Activated CD4-positive, alpha-beta memory T cell treated with anti-CD3 and anti-CD28 coated beads for 36 hours (primary cell): ENCODE measurements at places on chromosomes 6 and 20. TPM values are rescaled to one million over a fixed set of nuclear protein-coding genes. Genes with fewer than 3 reads are reported as not detected.

Gene CNR1
- total RNA-seq, result not detected

DNA sequence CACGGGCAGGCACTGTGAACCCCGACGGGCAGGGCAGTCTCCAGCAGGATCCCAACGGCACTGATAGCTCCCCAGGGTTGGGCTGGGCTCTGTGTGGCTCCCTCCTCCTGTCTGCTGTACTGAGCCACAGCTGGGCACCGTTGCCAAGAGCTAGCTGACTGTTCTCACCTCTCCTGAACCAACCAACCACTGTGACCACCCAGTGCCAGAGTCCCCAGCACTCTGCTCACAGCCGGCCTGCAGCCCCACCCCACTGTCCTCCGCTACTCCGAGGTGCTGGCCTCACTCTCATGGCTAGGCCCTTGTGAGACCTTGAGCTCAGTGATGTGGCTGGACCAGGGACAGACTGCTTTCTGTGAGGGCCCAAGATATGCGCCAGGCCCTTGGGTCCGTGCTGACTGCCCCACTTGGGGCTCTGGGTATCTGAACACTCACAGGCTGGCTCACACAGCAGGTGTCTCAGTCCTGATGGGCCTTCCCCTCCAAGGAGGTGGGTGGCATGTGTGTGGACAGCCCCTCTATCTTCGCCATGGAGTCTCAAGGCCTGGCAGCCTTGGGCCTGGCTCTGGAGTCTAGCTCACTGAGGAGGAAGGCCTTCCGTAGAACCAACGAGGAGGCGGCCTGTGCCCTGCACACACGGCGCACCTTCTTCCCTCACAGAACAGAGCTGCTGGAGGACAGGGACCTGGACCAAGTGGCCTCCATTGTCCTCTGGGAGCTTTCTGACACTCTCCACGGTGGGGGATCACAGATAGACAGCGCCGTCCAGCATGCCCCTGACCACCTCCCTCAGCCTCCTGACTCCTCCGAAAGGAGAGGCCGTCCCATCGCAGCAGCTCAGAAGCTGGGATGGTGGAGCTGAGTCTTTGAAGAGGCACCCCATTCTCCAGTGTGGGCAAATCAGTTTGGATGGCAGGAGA is 53.5 kb downstream of the TCP11 start:
- no peak overlapping the region for H3K27ac ChIP-seq
- no peaks in the 10 kb centered on the region for H3K27me3 ChIP-seq
- H3K4me3 ChIP-seq, result no peak overlapping the region
- DNase-seq, result no peak
- H3K4me1 ChIP-seq, result no peaks in the 10 kb centered on the region

- DNase-seq, result no peak
- peaks cover 26% of the 10 kb centered on the region for H3K4me1 ChIP-seq
- no peaks in the 10 kb centered on the region for H3K36me3 ChIP-seq
Observed at GRCh38 chr6:151690303-151690702, 117.2 kb upstream of the ESR1 start.

Gene SAMD5
- 0.12 TPM for total RNA-seq

Gene AGER
- total RNA-seq, result 23.5 TPM

DNA sequence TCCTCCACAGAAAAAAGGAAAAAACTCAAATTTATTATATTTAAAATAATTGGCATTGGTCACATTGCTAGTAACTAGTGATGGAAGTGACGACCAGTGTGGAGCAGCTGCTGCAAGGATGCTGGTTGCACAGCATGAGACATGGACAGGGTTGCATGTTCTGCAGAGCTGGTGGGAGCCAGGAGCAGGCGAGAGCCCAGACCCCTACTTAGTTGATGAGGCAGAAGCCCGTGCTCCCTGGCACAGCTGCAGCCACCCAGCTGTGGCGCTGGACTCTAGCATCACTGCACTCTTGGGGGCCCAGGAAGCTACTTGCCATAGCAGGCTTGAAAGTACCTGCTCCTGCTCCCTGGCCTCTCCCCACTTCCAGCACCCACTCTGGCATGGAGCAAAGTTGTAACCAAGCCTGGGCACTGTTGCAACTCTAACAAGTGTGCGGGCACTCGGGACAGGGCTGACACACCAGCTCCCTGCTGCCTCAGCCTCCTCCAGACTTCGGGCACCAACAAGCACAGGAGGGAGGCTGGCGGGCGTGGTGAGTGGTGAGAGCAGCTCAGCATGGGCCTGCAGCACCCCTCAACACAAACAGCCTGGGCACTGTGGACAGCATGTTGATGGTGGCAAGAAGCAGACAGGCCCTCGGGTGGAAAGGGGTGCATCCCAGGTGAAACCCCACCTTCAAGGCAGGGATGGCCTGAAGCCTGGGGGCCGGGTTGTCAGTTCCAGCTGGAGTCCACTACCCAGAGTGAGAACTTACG is 69.6 kb downstream of the EYS start:
- H3K27ac ChIP-seq, result no peak overlapping the region
- H3K4me1 ChIP-seq, result no peaks in the 10 kb centered on the region
- no peaks in the 10 kb centered on the region for H3K36me3 ChIP-seq
- no peak overlapping the region for H3K4me3 ChIP-seq
- H3K27me3 ChIP-seq, result no peaks in the 10 kb centered on the region
- DNase-seq, result no peak

Gene PRRC2A
- total RNA-seq, result 257 TPM

Gene SCUBE3
- total RNA-seq, result not detected

Gene ZSCAN12
- 4.4 TPM for total RNA-seq

Gene DEFB124
- not detected for total RNA-seq

GRCh38 chr20:40637176-40637575 is 51.9 kb downstream of the MAFB start:
- no peaks in the 10 kb centered on the region for H3K4me1 ChIP-seq
- H3K36me3 ChIP-seq, result no peaks in the 10 kb centered on the region
- no peak overlapping the region for H3K27ac ChIP-seq
- no peak for DNase-seq

Gene BMP2
- not detected for total RNA-seq

DNA sequence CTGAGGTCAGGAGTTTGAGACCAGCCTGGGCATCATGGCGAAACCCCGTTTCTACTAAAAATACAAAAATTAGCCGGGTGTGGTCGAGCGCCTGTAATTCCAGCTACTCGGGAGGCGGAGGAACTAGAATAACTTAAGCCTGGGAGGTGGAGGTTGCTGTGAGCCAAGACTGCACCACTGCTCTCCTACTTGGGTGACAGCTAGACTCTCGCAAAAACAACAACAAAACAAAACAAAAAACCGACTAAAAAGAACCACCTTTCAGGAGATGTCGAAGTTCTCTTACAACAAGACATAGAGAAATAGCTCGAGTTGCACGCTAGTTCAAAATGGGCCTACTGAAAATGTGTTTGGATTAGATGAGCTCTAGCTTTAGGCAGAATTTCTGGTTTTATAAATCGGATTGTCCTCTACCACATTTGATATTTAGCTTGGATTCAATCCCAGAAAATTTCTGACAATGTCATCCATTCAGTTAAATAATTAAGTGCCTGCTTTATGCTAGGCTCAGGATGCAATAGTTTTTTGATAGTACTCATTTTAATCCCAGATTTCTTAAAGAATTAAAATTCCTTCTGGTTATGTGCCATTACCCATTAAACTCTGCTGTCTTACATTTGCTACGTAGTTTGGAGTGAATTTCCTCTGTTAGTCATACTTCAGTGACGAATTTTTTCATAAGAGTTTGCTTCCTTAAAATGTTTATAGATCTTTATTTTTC is 137.5 kb upstream of the SHLD1 start:
- no peak for DNase-seq
- no peak overlapping the region for H3K27ac ChIP-seq
- H3K27me3 ChIP-seq, result no peaks in the 10 kb centered on the region

DNA sequence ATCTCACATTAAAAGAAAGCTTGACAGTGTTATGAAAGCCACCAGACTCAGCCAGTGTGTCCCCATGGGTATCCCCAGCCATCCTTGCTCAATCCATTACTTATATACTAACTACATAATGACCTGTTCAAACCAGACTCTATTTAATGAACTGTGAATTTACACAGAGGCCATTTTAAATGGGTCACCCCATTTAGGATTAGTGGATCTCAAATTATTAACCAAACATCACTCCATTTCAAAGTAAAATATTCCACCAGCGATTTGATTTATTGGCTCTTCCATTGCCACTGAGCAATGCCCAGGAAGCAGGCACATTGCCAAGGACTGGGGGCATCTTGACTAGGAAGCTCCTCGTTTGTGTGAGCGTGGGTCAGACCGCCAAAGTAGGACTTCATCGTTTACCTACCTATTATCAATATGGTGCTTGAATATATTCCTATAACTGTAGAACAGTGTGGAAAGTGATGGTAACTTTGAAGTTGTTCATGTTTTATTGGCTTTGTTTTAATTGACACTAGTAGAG is 15.5 kb upstream of the NPEPL1 start:
- no peak overlapping the region for H3K27ac ChIP-seq
- no peak for DNase-seq
- peaks cover 51% of the 10 kb centered on the region for H3K36me3 ChIP-seq
